ENCODE measurements at places on chromosomes 7 and 10.

- DNase-seq, result peak; percentile 38
These were observed 6.2 kb upstream of the OTUD1 start for GRCh38 chr10:23432639-23433038.

DNA sequence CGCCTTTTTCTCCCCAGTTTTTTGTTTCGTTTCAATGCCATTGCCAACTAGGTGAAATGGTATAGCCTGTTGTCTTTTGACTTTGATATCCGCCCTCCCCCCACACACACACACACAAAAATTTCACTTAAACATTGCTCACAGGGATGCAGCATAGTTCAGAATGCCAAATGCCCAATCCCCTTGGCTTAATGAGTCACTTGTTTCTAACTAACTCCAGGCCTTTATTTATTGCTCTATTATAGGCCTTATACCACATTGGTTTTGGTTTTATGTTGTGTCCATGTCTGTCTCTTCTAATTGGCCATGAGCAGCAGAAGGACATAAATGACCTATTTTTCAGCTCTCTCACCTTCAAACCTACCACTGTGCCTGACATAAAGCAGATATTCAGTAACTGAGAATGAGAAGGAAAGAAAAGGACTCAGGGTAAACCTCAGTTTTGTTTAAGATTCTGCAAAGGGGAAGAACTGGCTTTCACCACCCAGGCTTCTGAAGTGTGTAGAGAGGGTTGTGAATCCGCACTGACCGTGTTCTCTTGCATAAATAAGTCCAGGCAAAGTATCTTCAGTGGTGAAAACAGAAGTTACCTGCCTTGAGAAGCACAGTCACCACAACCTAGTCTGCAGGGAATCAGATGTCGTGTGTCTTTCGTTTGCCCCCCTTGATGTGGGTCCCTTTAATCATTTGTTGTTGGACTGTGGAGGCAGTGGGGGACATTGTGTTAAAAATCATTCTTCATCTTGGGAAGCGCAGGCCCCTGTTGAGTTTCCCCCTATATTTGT is 139.8 kb downstream of the CELF2 start:
- DNase-seq, result peak; percentile 19

- DNase-seq, result no peak
These were observed 145.6 kb downstream of the CCDC71L start for GRCh38 chr7:106515321-106515720.

DNA sequence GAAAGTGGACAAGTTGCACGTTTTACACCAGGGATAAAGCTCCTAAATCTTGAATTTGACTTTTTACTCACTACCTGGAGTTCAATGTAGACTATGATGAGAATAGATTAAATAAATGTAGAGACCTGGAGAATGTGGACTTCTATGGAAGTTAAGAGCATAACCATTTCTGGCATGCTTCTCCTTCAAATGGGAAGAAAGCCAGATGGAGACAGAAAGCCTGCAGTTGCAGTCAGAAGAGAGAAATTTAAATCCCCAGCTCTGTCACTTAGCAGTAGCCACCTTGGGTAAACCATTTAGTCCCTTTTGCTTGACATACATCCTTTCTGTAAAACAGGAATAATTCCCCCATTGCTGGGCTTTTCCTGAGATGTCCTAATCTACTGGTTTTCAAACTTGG is 355.3 kb upstream of the AUTS2 start:
- DNase-seq, result no peak

DNA sequence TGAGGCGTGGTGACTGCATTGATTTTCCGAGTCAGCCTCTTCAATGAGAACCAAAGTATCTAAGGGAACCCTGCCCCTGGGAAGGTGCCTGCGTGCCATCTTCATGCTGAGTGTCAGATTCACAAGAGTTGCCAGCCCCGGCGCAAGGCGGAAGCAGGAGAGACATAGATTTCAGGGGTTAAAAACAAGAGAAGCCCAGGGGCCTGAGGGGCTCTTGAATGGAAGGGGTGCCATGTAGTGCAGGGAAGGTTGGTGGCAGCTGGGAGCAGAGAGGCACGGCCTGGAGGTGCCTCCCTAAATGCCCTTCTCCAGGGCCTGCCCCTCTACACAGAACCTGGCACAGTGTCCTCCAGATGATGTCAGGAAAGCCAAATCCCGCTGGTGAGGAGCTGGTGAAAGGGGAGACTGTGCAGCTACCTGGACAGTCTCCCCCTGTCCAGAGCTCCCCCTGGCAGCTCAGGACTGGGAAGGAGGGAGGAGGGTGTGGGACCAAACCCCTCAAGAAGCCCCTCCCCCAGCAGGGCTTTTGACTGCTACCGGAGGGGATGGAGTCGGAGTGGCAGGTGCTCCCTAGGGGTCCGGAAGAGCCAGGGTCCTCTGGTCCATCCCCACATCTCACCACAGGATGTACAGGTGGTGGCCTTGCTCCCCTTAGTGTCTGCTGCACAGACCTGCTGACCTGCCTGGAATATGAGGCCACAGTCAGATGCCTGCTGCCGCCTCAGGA is 137.9 kb downstream of the TCERG1L start:
- DNase-seq, result no peak

DNA sequence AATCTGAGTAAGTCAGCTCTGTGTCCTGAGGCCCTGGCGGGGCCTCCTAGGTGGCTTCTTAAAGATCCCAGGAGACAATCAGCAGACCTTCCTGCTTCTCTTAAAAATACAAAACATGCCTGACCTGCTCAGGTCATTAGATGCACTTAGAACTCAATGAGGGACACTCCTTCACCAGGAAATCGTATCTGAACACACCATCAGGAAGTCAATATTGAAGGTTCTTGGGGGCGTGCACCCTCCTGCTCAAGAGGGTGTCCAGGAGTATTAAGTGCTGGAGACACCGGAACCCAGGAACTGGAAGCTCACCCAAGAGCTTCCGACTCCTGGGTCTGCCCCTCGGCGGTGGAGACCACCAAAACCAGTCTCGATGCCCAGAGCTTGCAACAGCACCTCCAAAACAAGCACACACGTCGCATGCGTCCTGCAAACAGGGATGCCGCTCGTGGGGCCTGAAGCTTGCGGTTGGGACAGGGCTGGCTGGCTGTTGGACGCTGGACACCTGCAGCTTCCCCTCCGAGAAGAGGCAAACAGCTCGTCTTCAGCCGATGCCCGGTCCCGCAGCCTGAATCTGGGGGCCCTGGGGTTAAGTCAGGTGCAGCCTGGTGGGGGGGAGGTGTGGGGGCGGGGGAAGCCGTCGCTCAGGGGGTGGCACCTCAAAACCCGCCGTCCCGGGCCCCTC is 803 bp downstream of the RAPGEF5 start:
- no peak for DNase-seq

GRCh38 chr10:88227342-88228018 is 355.6 kb downstream of the RNLS start:
- peak; percentile 87 for DNase-seq

- no peak for DNase-seq
These were observed 2.0 kb downstream of the C10orf105 start for GRCh38 chr10:71717551-71717951.

GRCh38 chr7:105210721-105211205 is 178.0 kb downstream of the SRPK2 start:
- DNase-seq, result no peak

- DNase-seq, result no peak
These were observed 28.0 kb upstream of the COMTD1 start for GRCh38 chr10:75263806-75264205.

- DNase-seq, result peak; percentile 48
These were observed 18.0 kb upstream of the MTURN start for GRCh38 chr7:30116771-30117170.

GRCh38 chr10:49369216-49370162 is 26.4 kb downstream of the DRGX start:
- no peak for DNase-seq

- DNase-seq, result no peak
These were observed 2.0 kb upstream of the HOGA1 start for GRCh38 chr10:97582169-97582568.

DNA sequence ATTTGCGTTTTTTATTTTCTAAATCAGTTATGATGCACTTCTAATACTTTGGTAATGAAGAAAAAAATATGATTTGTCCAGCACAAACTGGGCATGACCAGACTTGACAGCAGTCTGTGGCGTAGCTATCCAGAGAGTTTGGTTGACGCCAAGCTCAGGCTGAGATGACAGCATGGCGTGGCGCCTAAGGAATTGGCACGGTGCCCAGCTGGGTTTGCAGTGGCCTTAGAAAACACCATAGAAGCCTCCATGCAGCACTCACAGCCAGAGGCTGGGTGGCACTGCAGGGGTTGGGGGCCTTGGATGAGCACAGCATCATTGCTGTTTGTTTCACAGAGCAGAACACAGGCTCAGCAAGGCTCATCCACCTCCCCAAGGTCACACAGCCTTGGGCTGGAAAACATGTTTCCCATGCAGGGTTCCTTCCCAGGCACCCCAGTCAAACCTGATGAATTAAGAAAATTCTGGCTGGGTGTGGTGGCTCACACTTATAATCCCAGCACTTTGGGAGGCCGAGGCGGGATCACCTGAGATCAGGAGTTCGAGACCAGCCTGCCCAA is 88.9 kb downstream of the GTF2IRD1 start:
- DNase-seq, result no peak

DNA sequence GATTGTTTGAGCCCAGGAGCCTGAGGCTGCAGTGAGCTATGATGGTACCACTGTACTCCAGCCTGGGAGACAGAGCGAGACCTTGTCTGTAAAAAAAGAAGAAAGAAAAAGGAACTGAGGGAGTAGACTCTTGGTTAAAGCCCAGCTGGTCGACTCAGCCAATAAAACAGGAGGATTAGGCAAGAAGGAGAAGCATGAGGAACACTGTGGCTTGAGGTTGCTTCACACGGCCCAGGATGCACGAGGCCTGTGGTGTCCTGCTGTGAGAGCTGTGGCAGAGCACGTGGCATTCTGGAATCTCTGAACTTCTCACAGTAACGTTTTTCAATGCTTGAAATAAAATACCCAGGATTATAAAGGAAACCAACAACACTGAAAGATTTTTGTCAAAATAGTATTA is 93.3 kb downstream of the CUL2 start:
- peak; percentile 38 for DNase-seq

DNA sequence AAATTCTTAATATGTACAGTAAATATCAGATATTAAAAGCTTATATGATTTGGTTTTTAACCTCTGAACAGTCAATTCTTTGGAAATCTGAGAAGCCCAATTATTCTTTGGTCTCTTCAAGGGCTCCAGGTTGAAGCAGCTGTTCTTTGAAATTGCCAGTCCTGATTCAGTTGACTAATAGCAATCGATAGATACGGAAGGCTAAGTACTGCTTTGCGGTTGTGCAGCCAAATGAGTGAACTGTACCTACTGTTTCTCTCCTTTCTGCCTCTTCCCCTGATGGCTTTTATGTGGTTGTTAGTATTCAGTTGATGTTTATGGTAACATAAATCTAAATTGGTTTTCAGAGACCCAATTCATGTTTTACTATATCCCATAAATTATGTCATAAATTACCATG is 103.1 kb upstream of the RPA3 start:
- no peak for DNase-seq

DNA sequence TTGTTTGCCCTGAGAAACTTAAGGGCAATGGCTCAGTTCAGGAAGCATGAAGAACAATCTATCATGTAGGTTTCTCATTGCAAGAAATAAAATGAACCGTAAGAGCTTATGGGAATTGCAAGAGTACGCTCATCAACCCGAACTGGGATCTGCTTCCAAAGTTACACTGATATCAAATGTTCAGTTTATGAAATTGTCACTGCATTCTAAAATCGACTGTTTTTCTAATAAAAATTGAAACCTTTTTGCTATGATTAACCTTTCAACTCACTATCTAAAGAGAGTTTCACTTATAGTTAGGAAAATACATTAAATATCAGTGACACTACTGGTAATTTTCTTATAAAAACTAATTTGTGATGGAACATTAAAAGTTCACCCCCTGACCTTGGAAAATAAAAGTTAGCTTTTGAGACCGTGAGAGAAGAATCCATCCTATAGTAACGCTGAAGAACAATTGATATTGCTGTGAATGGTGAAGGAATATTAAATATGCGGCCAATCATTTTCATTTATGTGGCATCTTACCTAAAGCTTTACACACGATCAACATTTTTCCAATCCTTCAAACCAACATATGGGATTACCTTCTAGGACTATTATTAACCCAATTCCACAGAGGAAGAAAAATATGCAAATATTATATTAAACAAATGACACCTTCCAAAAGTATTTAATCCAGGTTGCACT is 2.2 kb downstream of the MEOX2 start:
- DNase-seq, result no peak

DNA sequence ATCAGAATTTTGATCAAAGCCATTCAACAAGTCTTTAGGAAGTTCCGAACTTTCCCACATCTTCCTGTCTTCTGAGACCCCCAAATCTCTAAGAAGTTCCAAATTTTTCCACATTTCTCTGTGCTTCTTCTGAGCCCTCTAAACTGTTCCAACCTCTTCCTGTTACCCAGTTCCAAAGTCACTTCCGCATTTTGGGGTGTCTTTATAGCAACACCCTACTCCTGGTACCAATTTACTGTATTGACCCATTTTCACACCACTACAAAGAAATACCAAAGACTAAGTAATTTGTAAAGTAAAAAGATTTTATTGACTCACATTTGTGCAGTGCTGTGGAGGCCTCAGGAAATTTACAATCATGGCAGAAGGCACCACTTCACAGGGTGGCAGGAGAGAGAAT is 385.8 kb upstream of the GHITM start:
- no peak for DNase-seq

DNA sequence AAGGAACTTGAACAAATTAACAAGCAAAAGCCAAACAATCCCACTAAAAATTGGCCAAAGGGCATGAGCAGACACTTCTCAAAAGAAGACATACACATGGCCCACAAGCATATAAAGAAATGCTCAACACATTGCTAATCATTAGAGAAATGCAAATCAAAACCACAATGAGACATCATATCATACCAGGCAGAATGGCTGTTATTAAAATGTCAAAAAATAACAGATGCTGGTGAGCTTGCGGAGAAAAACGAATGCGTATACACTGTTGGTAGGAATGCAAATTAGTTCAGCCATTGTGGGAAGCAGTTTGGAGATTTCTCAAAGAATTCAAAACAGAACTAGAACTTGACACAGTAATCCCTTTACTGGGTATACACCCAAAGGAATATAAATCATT is 311.7 kb upstream of the HPS1 start:
- peak; percentile 81 for DNase-seq

DNA sequence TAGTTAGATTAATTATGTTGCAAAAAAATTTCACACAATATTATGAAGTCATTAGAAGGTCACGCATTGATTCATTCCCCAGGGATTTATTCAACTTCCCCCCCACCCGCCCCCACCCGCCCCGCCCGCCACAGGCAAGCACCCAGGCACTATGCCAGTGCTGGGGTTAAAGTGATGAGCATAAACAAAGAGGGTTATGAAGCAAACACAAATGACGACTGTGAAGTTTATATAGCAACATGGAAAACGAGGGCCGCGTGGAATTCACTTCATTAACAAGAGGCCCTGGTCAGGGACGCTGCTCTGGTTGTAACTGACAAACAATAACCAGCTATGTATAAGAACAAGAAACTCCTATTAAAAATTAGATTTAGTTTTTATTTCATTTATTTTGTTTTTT is 656.5 kb upstream of the COBL start:
- no peak for DNase-seq

DNA sequence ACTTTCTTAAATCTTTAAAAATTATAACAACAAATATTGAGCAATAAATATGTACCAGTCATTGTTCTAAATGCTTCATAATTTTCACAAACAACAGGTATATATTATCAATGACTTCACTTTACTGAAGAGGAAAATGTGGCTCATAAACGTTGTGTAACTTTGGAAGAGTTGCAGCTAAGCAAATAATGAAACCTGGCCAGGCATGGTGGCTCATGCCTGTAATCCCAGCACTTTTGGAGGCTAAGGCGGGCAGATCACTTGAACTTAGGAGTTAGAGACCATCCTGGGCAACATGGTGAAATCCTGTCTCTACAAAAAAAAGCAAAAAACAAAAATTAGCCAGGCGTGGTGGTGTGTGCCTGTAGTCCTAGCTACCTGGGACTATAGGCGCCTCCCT is 71.9 kb upstream of the AMPH start:
- DNase-seq, result no peak

Measured in fibroblast of skin of abdomen (primary cell).